Type B pancreatic cell (in vitro differentiated cells): ENCODE measurements at places on chromosomes 4 and X.
A peak's percentile ranks its signal among the peaks of the same experiment; 100 is the strongest.

DNA sequence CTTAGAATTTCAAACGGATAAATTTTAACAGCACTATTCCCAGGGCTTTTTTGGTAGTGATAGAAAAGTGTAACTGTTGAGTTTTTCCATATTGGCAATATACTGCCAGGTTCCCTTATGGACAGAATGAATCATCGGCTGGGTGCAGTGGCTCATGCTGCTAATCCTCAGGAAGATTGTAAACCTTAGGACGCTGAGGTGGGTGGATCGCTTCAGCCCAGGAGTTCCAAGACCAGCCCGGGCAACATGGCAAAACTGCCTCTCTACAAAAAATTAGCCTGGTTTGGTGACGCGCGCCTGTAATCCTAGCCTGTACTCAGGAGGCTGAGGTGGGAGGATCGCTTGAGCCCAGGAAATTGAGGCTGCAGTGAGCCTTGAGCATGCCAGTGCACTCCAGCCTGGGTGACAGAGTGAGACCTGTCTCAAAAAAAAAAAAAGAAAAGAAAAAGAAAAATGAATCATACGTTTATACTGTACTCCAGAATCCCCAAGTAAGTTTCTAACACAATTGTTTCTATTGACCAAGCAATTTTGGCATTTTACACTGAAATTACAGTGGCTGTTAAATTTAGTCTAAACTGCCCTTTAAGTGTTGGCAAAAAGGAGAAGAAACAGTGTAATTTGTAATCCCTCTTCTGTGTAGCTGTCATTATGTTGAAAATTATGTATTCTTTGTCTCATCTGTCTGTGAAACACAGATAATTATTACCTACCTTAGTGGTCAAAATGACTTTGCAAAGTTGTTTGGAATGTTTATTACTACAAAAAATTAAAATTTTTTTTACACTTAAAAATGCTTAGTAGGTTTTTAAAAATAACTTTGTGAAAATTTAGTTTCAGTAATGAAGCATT lies 1.8 kb downstream of the SLC30A9 start:
- DNase-seq: no peak
- no peak overlapping the region for H3K27ac ChIP-seq
- H3K4me1 ChIP-seq: peaks cover 14% of the 10 kb centered on the region
- H3K4me3 ChIP-seq: peak overlapping the region; percentile 99
- H3K27me3 ChIP-seq: no peaks in the 10 kb centered on the region
- peaks cover 3% of the 10 kb centered on the region for H3K36me3 ChIP-seq

- H3K4me3 ChIP-seq: no peak overlapping the region
- H3K4me1 ChIP-seq: no peaks in the 10 kb centered on the region
- H3K36me3 ChIP-seq: no peaks in the 10 kb centered on the region
- DNase-seq: no peak
These were observed 1006.0 kb upstream of the DIAPH2 start for GRCh38 chrX:95678679-95679078.

GRCh38 chr4:163273203-163273602 lies 59.2 kb downstream of the NPY1R start:
- no peaks in the 10 kb centered on the region for H3K36me3 ChIP-seq
- no peak for DNase-seq
- no peaks in the 10 kb centered on the region for H3K4me1 ChIP-seq
- H3K27me3 ChIP-seq: no peaks in the 10 kb centered on the region
- H3K4me3 ChIP-seq: no peak overlapping the region

- H3K27me3 ChIP-seq: no peaks in the 10 kb centered on the region
- H3K36me3 ChIP-seq: no peaks in the 10 kb centered on the region
- no peak overlapping the region for H3K4me3 ChIP-seq
- DNase-seq: no peak
- no peaks in the 10 kb centered on the region for H3K4me1 ChIP-seq
- no peak overlapping the region for H3K27ac ChIP-seq
These were observed 1183.7 kb downstream of the FSTL5 start for GRCh38 chr4:160980091-160980490.

GRCh38 chr4:98519268-98519977 lies 139.0 kb downstream of the TSPAN5 start:
- peaks cover 3% of the 10 kb centered on the region for H3K36me3 ChIP-seq
- H3K4me3 ChIP-seq: no peak overlapping the region
- no peak for DNase-seq
- no peak overlapping the region for H3K27ac ChIP-seq
- H3K4me1 ChIP-seq: peaks cover 64% of the 10 kb centered on the region

GRCh38 chr4:89410687-89411086 lies 103.1 kb upstream of the GPRIN3 start:
- H3K27me3 ChIP-seq: no peaks in the 10 kb centered on the region
- H3K36me3 ChIP-seq: no peaks in the 10 kb centered on the region
- H3K4me3 ChIP-seq: no peak overlapping the region
- DNase-seq: no peak
- no peak overlapping the region for H3K27ac ChIP-seq
- peaks cover 3% of the 10 kb centered on the region for H3K4me1 ChIP-seq

DNA sequence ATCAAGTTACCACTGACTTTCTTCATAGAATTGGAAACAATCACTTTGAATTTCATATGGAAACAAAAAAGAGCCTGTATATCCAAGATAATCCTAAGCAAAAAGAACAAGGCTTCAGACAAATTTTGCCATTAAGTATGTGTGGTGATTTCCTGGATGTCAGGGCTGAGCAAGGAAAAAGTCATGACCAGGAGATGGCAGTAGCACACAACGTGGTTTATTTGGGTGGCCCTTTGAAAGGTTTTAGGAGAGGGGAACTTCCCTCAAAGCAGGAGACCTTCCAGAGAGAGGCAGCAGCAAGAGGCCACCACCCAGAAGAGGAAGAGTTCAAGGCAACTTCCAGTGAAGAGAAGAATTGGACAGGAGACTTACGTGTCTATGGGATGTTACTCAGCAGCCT lies 18.1 kb upstream of the ZXDB start:
- DNase-seq: no peak
- H3K27me3 ChIP-seq: no peaks in the 10 kb centered on the region
- H3K27ac ChIP-seq: no peak overlapping the region
- H3K4me1 ChIP-seq: no peaks in the 10 kb centered on the region
- H3K36me3 ChIP-seq: no peaks in the 10 kb centered on the region

DNA sequence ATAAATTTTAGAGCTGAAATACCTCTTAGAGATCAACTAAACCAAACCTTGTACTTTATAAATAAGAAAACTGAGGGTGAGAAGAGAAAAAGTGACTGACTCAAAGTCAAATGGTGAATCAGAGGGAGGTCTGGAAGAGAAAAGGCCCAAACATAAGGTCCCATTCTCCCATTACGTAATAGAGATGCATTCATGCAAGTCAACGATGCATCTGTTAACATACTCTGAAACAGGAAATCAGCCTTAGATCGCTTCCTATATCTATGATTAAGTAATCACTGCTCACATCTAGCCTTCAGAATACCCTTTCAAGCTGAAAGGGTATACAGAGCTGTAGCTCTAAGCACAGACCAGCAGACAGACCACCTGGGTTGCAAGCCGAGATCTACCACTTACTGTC lies 6.5 kb downstream of the RNF150 start:
- H3K4me1 ChIP-seq: peaks cover 38% of the 10 kb centered on the region
- H3K4me3 ChIP-seq: peak overlapping the region; percentile 20
- no peak overlapping the region for H3K27ac ChIP-seq
- DNase-seq: no peak
- peaks cover 8% of the 10 kb centered on the region for H3K36me3 ChIP-seq
- H3K27me3 ChIP-seq: peaks cover 24% of the 10 kb centered on the region

DNA sequence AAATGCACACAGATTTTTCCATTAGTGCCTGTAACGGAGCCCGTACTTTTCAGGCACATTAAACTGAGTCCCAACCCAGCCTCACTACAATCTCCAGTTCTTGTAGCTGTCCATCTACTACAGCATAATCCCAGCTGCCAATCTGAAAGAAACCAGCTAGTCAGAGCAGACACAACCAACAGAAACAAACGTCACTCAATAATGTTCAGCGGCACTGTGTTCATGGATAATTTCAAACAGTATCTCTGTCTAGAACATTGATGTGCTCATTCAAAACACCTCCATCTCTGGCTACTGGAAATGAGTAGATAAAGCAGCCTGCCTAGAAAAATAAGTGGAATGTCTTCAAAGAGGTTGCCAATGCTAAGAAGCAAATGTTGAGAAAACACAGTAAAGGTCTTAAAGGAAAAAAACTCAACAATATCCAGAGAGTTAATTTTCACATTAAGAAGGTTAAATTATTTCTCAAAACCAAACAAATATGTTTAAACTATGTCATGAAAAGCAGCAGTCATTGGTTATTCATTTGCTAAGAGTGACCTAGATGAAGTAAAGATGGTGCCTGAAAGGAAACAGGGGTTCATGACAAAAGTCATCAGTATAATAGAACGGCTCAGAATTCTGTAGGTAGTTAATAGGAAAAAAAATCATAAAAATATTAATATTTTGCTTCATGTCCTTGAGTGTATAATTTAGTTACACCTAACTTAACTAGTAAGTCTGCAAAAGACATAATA lies 245.1 kb upstream of the MAB21L2 start:
- no peak overlapping the region for H3K27ac ChIP-seq
- no peak for DNase-seq
- no peaks in the 10 kb centered on the region for H3K27me3 ChIP-seq
- H3K4me3 ChIP-seq: no peak overlapping the region
- H3K36me3 ChIP-seq: peaks cover 5% of the 10 kb centered on the region

- peak overlapping the region; percentile 39 for H3K4me3 ChIP-seq
- H3K27ac ChIP-seq: no peak overlapping the region
- H3K27me3 ChIP-seq: peaks cover 69% of the 10 kb centered on the region
- no peak for DNase-seq
These were observed 22.5 kb upstream of the JAKMIP1 start for GRCh38 chr4:6222761-6223292.

- no peak overlapping the region for H3K4me3 ChIP-seq
- no peak overlapping the region for H3K27ac ChIP-seq
- peaks cover 11% of the 10 kb centered on the region for H3K4me1 ChIP-seq
- no peaks in the 10 kb centered on the region for H3K27me3 ChIP-seq
- no peak for DNase-seq
These were observed 7.9 kb downstream of the RAB33A start for GRCh38 chrX:130179579-130180215.

- DNase-seq: no peak
- no peaks in the 10 kb centered on the region for H3K27me3 ChIP-seq
- no peaks in the 10 kb centered on the region for H3K36me3 ChIP-seq
- no peak overlapping the region for H3K4me3 ChIP-seq
- peaks cover 14% of the 10 kb centered on the region for H3K4me1 ChIP-seq
These were observed 16.9 kb downstream of the LHFPL1 start for GRCh38 chrX:112662559-112663427.

DNA sequence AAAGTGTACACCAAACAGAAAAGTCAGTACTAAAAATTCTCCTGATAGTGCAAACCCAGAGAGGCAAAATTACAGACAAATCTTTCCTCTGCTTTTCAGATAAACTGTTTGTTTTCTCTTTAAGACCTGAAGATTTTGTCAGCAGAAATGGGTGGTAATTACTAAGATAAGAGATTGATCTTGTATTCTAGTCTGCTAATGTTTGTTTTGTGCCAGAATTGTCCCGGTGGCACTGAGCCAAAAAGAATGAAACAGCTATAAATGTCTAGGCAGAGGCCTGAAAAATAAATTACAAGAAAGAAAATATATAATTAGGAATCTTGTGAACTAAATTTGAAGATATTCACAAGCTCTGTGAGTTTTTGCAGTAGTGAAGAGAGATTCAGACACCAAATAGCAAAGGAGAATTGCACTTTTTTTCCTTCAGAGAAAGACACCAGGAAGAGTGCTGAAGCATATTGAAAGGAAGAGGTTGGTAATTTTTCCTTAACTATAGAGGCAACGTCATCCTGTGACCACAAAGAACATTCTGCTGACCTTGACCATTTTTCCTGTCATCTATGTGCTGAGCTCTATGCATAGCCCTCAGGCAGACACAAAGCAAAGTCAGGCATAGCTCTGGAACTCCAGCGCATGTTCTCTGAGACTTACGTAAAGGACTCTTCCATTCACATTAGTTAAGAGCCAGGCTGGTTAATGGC lies 314.5 kb upstream of the RASGEF1B start:
- peaks cover 13% of the 10 kb centered on the region for H3K4me1 ChIP-seq

DNA sequence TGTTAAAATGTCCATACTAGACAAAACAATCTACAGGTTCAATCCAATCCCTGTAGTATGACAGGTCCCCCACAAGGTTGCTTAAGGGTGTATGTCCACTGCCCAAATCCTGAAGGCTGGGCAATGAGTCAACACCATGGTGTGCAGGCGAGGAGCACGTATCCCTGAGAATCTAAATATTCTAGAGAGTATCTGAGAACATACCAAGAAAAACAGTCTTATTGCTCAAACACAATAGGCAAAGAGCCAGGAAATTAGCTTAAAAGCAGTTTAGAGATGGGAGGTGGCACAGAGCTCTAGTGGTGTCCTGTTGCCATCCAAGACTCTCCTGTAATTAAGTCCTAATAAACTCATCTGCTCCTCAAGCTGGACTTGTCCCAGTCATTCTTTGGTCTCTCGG lies 37.0 kb downstream of the RCHY1 start:
- no peak overlapping the region for H3K4me3 ChIP-seq
- no peak for DNase-seq
- peaks cover 49% of the 10 kb centered on the region for H3K36me3 ChIP-seq
- no peaks in the 10 kb centered on the region for H3K4me1 ChIP-seq

DNA sequence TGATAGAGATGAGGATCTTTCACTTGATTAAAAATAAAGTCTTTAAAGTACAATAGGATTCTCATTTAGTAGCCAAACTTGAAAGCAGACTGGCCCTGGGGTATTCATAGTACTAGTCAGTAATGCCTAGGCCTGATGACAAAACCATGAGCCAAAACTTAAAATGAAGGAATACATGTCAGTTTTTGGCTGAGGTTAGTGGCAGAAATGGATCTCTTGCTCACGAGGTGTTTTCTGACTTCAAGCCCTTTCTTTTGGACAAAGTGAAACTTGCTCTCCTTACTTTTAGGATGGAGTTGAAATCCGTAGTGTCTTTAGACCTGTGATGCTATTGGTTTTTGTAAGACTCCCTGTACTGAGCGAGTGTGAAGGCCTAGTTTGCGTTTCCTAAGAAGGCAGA lies 157.7 kb downstream of the CCNG2 start:
- H3K27me3 ChIP-seq: peaks cover 7% of the 10 kb centered on the region
- peaks cover 4% of the 10 kb centered on the region for H3K4me1 ChIP-seq
- no peak overlapping the region for H3K27ac ChIP-seq
- no peaks in the 10 kb centered on the region for H3K36me3 ChIP-seq
- DNase-seq: no peak
- no peak overlapping the region for H3K4me3 ChIP-seq

DNA sequence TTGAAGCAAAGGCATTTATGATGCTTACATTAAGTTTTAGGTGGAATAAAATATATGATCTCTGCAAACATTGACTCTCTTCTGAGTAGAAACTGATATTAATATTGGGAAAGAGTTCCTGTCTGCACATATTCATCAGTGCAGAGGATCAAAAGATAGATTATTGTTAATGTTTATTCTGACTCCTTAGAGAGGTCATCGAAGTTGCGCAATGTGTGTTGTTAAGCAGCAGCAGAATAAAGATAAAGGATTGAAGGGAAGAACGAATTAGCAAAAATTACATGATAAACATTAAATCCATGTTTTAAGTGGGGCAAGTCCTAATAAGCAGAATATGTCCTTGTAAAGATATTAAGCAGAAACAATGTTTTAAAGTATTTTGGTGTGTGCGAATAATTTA lies 72.6 kb upstream of the MBNL3 start:
- no peaks in the 10 kb centered on the region for H3K36me3 ChIP-seq
- no peak for DNase-seq
- peaks cover 3% of the 10 kb centered on the region for H3K4me1 ChIP-seq
- no peak overlapping the region for H3K4me3 ChIP-seq
